ENCODE measurements at places on chromosomes 5 and 9. TPM values are rescaled to one million over a fixed set of nuclear protein-coding genes. Genes with fewer than 3 reads are reported as not detected.

Gene FGFR4
- total RNA-seq: 3.8 TPM

Gene SLC34A3
- total RNA-seq: not detected

Gene MVB12B
- 13.2 TPM for total RNA-seq

Gene CAMK4
- total RNA-seq: 8.2 TPM

Gene ECM2
- total RNA-seq: not detected

Gene ABLIM3
- total RNA-seq: 42.1 TPM

Gene RAPGEF6
- 17.5 TPM for total RNA-seq

Gene CBY3
- not detected for total RNA-seq
